Cardiac fibroblast (primary cell): ENCODE measurements at places on chromosomes 6 and 20.

DNA sequence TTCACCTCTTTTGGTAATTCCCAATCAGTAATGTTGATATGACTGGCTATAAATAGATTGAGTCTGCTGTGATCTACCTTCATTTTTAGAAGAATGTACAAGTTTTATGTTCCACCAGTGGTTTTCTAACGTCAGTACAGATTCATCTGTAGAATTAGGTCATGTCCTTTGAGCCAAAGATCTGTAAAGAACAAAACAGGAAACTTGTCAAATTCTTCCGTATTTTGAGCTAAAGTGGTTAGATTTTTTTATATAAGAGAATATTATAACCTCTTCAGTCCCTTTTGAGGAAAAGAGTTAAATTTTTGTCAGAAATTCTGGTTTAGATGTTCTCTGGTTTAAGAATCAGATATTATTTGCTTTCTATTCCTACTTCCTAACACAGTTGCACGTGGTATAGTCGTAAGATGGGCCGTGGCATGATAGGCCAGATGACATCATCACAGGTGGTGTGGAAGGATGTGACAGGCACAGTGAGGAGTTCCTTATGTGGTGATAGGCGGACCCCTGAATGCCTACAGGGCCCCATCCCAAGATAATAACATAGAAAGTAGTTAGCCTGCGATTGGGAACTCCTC lies 62.3 kb downstream of the SNX9 start:
- DNase-seq = no peak

DNA sequence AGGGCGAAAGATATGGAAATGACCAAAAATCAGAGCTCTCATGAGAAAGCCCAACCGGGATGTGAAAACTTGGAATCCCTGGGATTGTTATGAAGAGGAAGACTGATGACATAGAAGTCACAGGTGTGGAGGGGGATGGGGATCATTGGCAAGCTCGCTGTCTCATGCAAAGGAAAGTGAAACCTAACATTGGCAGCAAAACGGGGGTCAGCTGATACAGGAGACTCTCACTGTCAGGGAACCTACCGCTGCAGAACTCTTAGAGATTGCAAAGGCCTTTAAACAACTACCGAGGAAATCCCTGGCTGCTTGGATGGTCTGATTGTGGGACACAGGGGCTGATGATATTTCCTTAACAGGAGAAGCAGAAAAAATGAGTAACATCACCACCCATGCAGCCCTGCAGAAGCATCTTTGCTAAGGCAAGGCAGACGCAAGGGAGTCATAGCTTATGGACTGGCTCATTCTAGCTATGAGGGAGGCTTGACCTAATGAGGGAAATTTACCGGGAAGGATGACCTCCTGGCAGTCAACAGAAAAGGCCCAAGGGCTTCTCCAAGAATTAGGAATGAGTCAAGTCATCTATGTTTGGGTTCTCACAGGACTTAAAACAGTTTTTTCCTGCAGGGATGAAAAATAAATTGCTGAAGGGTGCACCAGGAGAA lies 7.0 kb downstream of the MUC21 start:
- no peak for DNase-seq

DNA sequence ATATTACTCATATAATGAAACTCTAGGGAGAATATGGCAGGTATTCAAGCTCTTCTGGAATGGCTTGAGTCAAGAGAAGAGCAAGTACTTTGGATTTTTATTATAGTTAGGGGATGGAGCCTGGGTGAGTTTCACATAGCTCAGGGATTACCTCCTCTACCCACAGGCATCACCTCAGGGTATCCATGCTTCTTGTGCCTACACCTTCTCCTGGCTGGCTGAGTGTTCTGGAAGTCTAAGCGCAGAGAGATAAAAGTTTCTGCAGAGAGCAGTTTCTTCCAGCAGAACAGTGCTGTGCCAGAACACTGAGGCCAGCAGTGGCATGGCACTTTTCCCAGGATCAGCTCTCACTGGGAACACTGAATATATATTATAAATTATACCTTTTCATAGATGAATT lies 199.7 kb upstream of the KCNQ5 start:
- no peak for DNase-seq

- no peak for DNase-seq
Observed at GRCh38 chr6:95785785-95786184, 208.4 kb downstream of the MANEA start.

GRCh38 chr20:55052459-55052858 lies 577.1 kb downstream of the DOK5 start:
- no peak for DNase-seq

DNA sequence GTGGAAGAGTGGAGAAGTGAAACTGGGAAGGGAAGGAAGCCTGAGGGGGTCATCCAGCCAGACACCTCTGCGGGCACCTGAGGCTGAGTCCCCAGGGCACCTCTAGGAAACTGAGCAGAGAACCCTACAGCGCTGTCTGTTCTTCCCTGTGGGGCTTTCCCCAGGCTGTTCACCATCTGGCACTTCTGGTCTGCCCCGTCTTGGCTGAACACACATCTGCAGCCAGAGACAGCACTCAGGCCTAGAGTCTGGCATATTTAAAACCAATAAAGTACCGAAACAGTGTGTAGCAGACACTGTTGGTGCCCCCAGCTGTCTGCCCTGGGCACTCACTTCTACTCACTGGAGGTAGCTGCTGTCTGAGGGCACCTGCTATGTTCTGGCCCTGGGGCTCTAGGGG lies 9.4 kb upstream of the ARFGEF2 start:
- no peak for DNase-seq

DNA sequence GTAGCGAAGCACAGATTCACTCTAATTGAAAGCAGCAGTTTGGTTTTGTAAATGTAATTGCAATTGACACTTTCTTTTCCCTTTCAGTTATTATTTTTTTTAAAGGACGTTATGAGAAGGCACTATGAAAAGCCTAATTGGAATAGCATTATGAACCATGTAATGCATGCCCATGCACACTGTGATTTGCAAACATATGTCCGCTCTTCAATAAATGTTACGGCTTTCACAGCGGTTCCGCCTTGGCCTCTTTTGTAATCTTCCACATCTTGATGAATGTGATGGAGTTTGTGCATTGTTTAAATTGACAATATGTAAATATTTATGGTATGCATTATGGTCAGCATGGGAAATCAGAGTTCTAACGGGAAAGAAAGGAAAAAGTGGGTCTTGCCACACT lies 61.3 kb downstream of the SAMD5 start:
- DNase-seq = no peak

DNA sequence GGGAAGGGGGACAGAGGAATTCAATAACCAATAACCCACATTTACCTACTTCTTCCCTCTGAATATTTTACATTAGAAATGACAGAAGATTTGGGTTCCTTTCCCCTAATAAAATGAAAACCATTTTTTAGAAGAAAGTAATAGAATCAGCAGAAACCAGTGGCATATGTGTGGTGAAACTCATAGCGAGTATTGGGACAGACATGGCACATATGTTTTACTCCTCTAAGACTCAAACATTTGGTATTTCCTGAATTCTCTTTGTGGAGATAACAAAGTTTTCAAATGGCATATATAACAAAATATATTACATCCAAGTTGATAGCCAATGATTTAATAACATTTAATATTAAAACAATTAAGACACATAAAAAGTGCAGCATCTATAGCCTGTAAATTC lies 12.9 kb upstream of the BEND3 start:
- DNase-seq = peak; percentile 72

- no peak for DNase-seq
Observed at GRCh38 chr6:30700340-30700739, 9.6 kb upstream of the NRM start.

GRCh38 chr6:160832422-160832821 lies 130.4 kb downstream of the PLG start:
- DNase-seq = no peak

GRCh38 chr6:170209354-170210025 lies 81.4 kb downstream of the DLL1 start:
- no peak for DNase-seq

- no peak for DNase-seq
Observed at GRCh38 chr6:10545482-10545881, 24.3 kb downstream of the GCNT2 start.

DNA sequence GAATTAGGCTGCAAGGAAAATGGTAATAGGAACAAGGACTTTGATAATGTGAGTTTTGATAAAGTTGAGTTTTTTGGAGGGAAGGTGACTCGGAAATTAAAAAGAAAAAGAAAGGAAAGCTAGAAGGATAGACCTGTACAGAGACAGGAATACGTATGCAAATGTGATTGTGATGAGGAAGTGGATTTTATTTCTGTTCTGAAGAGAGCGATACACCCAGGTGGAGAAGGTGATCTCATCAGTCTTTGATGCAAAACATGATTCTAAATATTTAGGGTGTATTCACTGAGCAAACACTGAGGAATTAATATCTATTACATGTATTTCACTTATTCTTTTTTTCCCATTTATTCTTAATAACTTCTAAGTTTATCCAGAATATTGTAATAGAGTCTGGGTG lies 9.2 kb upstream of the PLEKHG1 start:
- no peak for DNase-seq

GRCh38 chr6:33716890-33717632 lies 5.6 kb upstream of the UQCC2 start:
- no peak for DNase-seq

DNA sequence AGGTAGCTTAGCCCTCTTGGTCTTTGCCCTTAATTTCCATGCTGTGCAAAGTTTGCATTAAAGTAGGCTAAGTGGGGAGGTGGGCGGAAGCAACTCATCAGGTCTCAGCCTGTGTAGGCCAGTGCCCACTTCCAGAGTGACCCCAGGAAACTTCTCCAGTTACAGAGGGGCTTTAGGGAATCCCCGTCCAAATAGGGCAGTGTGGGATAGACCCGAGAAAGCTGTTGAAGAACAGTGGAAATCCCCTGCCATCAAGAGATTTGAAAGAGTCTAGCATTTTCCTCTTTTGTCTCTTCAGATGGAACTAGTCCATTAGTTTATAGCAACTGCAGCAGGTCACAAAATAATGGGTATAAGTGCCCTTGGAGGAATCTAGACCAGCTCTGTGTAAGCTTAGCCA lies 20.2 kb downstream of the SF3B5 start:
- DNase-seq = no peak

DNA sequence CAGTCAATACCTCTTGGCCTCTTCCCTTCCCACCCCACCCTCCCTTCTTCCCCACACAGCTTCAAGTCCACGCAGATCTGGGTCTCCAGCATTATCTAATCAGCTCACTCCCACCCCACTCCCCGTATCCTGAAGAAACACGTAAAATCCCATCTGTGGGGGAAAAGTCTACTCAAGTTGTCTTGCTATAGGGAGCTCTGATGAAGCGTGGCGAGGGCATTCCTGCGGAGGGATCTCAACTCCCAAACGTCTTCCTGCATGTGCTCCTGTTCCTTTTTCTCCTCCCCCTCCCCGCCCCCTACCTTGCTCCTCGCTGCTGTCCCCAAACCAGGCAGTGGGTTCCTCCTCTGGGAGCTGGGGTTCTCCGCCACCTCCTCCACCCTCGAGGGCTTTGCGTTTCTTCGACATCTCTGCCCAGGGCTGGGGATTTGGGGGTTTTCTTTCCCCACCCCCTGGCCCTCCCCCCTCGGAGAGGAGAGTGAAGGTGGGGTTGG lies 181.8 kb downstream of the TBXT start:
- DNase-seq = no peak

GRCh38 chr6:92337571-92337970 lies 1081.8 kb downstream of the EPHA7 start:
- no peak for DNase-seq

DNA sequence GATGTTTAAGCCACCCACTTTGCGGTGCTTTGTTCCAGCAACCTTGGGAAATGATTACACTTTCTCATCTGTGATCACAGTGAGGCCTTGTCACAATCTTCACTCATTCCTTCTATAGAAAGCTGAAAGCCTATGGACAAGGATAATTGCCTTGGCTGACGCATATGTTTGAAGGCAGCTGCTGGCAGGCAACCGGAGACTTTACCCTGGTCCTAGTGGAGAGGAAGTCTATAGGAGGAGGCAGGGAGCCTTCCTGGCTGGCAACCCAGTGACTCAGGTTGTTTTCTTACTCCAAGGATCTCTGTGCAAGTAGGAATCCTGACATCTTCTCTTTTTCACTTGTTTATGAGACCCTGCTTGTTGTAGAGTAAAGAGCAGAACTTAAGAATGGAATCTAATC lies 34.1 kb upstream of the ESR1 start:
- no peak for DNase-seq

DNA sequence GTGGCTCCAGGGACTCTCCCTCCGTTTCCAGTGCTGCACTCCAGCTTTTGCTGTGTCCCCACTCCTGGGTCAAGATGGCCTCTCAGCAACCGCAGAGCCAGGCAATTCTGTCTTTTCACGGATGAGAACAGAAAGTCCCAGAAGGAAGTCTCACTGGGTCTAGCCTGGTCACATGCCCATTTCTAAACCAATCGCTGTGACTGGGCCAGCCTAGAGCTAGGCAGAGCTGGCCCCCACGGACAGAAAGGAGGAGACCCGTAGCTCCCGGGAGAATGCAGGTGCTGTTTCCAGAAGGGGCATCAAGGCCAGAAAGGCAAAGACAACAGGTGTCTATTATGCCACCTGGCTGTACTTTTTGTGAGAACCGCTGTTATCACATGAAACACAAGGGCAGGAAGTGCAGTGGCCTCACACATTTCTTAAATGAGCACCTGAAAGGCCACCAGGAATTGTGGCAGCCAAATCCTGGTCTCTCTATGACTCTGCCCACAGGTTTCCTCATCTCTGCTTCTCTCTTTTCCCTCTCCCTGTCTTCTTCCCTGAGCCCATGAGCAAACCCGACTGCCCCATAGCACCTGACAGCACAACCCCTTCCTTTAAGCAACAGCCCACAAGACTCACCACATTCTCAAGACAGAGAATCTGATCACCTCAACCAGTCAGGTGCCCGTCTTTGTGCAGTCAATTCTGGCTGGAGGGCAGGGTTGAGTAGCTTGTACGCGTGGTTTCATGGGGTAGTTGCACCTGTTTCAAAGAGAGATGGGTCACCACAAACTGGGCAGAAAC lies 37.1 kb upstream of the B4GALT5 start:
- no peak for DNase-seq

DNA sequence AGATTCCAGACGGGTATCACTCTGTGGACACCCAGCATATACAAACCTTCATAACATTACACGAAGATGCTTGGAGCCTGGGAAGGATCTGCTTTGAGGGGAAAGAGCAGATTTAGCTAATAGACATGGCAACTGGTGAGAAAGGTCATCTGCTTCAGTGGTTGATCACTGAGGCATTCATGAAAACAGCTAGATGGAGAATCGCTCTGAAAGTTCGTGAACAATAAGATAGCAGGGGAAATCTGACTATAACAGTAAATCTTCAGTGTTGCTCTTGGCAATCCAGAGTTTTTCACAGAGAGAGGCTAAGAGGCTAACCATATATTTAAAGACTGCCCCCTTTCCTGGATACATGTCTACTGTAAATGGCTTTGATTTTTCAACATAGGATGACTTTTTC lies 245.3 kb downstream of the FARS2 start:
- no peak for DNase-seq

DNA sequence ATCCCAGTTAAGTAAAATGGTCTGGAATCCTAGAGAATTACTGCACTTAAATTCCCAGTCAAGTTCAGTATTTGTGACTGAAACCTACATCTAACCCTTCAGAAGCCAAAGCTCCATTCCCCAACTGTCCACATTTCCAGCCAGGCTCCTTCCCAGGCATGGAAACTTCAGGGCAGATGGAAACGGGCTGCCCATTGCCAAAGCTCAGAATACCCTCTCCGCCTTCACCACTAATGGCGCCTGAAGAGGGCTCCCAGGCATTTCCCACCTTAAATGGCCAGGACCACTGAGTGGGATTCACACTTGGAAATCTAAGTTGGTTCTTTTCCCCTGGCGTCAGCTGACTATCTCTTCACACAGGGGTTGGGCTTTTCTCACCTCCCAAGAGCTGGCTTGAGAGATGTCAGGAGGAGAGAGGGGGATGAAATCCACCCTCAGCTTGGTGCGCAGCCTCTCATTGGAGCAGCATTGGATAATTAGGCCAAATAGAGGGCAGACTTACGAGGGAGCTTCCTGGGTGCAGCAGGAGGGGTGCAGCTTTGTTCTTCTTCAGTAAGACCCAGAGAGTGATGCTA lies 82.9 kb downstream of the ANKRD60 start:
- DNase-seq = no peak
